ENCODE measurements at places on chromosomes 5 and 9.

- DNase-seq = no peak
These were observed 31.1 kb upstream of the ANKRD18A start for GRCh38 chr9:38651400-38652042.

DNA sequence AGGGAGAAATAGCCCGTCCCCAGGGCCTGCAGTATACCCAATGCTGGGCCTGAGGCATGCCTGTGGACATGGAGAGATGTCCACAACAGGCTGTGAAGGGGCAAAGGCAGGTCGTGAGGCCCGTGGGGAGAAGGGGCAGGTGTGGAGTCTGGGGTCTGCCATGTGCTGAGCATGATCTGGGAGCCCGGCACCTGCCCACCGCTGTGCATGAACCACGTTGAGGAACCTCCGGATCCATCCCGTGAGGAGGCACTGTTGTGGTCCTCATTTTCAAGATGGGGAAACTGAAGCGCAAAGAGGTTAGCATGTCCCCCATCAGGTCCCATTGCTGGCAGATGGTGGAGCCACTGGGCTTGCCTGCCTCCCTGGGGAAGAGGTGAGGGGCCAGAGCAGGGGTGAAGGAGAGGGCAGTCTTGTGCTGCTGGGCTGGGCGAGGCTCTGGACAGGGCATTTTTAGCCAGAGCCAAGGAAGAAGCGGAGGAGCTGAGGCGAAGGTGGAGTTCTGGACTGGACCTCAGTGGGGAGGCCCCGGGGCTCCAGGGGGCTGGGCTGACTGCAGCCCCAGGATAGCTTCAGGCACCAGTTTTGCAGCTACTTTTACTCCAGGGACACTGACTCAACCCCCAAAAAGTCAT is 46.5 kb downstream of the LRSAM1 start:
- no peak for DNase-seq

GRCh38 chr5:53820802-53821171 is 260.3 kb downstream of the NDUFS4 start:
- DNase-seq = no peak

DNA sequence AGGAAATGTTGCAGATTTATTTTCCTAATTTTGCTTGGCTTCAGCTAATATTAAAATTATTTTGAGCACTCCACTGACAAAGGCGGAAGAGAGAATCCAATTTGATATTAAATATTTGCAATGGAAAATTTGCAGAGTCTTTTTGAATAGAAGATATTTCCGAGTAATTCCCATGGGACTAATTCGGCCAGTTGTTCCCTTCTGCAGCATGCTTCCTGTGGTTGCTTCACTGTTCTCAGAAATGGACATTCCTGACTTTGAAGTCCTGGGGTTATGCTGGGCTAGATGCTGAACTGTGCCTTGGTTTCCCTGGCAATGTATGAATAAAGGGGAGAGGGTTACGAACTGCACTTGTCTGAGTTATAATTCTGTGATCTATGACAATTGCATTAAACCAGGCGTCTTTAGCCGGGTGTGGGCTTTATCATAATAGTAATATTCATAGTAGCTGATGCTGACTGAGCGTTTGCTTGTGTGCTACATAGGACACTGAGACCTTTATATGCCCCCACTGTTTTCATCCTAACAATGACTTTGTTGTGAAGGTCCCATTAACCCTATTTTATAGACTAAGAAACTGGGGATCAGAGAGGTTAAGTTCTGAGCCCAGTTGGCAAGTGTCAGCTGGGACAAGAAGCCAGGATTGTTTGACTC is 114.5 kb upstream of the SPRY4 start:
- DNase-seq = no peak

GRCh38 chr5:164326219-164326618 is 820.8 kb downstream of the MAT2B start:
- no peak for DNase-seq

GRCh38 chr5:2740876-2741555 is 10.5 kb downstream of the IRX2 start:
- DNase-seq = no peak

- no peak for DNase-seq
These were observed 18.7 kb downstream of the NSG2 start for GRCh38 chr5:174064171-174064570.

DNA sequence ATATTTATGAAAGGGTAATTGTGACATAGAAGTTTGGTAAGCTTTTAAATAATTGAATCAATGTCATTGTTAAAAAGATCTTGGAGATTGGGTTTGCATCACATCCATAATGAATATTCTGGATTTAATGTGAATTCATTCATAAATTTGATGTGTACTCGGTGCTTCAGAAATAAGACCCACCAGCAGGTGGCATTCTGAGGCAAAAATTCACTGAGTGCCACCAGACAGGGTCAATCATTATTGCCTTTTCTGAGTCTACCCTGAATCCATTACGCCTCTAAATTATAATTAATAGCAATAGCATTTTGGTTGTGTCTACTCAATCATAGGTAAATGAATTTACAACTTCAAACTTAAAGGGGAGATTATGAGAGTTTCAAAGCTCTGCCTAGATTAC is 1.0 kb downstream of the TRPC7 start:
- DNase-seq = no peak

All from activated naive CD8-positive, alpha-beta T cell treated with anti-CD3 and anti-CD28 coated beads, Interleukin-2, amount 10 ng/mL, durations not matched to agents 7 days and 5 days (primary cell).